ENCODE measurements at places on chromosomes 16 and 17.

GRCh38 chr17:7109461-7110322, 4.9 kb downstream of the ASGR2 start:
- DNase-seq, result no peak

DNA sequence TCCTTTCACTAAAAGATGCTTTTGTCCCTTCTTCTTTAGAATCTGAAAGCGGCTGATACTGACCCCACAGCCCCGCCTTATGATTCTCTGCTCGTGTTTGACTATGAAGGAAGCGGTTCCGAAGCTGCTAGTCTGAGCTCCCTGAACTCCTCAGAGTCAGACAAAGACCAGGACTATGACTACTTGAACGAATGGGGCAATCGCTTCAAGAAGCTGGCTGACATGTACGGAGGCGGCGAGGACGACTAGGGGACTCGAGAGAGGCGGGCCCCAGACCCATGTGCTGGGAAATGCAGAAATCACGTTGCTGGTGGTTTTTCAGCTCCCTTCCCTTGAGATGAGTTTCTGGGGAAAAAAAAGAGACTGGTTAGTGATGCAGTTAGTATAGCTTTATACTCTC, 10.1 kb upstream of the TANGO6 start:
- no peak for DNase-seq

GRCh38 chr16:14958323-14958600, 16.6 kb upstream of the PDXDC1 start:
- no peak for DNase-seq

GRCh38 chr17:79407385-79407784, 203.5 kb downstream of the RBFOX3 start:
- DNase-seq, result no peak

Data from Kasumi-1 (cell line).